Ovary (tissue), 10 donors: ENCODE measurements at places on chromosomes 3 and 15.

DNA sequence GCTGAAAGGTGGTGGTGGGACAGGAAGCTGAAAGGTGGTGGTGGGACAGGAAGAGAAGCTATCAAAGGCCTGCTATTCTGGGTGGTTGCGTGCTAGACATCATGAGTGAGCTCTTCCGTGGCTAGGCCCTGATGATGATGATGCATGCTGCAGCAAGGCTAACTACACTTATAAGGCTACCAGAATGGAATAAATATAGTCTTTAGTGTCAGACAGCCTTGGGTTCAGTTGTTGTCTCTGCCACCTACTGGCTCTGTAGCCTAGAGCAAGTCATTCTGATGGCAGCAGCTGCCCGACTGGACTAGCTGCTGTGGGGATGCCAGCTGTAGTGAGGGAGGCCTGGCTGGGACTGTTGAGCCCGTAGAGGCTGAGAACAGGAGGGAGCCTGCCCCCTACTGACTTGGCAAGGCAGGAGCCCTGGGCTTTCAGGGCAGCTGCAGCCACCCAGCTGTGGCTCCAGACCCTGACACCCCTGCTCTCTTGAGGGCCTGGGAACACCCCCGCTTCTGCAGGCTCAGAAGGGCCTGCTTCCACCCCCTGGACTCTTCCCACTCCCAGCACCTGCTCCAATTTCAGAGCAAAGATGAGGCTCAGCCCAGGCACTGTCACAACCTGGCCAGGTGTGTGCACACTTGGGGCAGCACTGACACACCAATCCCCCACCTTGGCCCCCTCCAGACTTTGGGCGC lies 21.4 kb upstream of the ZBED2 start:
- no peak for DNase-seq

- DNase-seq, result no peak
Measured at GRCh38 chr15:22978691-22979237, 1.4 kb downstream of the CYFIP1 start.

DNA sequence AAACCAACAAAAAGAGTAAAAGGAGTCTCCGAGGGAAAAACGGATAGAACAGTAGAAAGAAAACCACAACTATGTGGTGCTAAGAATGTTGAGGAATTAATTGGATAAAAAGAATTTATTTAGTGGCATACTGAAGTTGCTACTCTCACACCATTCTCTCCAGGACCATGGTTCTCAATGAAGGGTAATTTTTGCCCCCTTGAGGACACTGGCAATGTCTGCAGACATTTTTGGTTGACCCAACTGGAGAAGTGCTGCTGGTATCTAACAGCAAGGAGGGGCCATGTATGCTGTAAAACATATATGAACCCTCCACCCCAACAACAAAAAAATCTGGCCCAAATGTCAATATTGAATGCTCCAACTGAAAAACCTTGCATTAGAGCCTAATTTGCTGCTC lies 85.9 kb upstream of the CSPG5 start:
- no peak for DNase-seq

GRCh38 chr15:92028389-92028724 lies 174.8 kb downstream of the SLCO3A1 start:
- no peak for DNase-seq
